Activated T-cell treated with anti-CD3 and anti-CD28 coated beads for 1 hour (primary cell): ENCODE measurements at places on chromosomes 12 and 14.

- DNase-seq: peak; percentile 7
Measured at GRCh38 chr12:31325524-31325875, 450 bp downstream of the SINHCAF start.

- DNase-seq: no peak
Measured at GRCh38 chr12:80636832-80637231, 70.6 kb upstream of the MYF6 start.

GRCh38 chr12:119201789-119202543 is 23.2 kb downstream of the HSPB8 start:
- no peak for DNase-seq

DNA sequence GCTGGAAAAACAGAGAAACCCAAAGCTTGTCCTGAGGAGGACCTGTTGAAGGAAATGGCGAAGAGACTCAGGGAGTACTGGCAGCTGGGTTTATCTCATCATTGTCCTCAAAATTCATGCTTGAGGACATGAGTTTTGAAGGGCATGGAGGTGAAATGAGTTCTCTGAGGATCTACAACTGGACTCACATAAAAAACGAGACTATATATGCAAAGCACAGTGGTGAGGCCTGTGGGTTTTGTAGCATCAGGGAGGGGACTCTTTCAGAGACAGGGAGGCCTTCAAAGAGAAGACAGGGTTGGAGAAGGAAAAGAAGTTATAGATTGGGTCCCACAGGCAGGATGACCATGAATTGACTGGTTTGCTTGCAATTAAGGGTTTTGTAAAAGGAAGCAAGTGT is 71.3 kb upstream of the SCN8A start:
- DNase-seq: no peak

DNA sequence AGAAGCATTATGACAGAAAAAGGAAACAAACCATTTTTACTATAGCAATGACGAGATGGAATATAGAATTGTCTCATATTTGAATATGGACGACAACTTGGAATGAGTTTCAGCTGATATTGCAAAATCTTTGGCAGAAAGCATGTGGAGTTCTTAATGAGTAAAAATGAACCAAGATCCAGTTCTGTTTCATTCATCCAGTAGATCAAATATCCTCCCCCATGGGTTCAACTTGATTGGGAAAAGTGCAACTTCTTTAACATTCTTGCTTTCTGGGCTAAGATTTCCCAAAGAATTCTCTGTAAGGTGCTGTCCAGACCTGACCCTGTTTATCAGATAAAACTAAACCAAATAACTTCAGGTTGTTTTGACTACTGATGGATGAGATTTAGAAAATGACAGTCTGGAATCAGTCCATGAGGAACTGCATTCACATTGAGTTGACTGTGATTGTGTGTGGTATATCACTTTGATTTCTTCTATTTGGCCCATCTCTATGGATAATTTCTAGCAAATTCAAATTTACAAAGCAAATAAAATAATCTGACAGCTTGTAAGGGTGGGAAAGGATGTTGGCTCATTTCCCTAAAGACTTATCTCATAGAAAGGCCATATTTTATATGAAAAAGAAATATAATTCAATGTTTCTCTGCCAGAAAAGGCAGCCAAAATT is 267.4 kb downstream of the ADAMTS20 start:
- no peak for DNase-seq

DNA sequence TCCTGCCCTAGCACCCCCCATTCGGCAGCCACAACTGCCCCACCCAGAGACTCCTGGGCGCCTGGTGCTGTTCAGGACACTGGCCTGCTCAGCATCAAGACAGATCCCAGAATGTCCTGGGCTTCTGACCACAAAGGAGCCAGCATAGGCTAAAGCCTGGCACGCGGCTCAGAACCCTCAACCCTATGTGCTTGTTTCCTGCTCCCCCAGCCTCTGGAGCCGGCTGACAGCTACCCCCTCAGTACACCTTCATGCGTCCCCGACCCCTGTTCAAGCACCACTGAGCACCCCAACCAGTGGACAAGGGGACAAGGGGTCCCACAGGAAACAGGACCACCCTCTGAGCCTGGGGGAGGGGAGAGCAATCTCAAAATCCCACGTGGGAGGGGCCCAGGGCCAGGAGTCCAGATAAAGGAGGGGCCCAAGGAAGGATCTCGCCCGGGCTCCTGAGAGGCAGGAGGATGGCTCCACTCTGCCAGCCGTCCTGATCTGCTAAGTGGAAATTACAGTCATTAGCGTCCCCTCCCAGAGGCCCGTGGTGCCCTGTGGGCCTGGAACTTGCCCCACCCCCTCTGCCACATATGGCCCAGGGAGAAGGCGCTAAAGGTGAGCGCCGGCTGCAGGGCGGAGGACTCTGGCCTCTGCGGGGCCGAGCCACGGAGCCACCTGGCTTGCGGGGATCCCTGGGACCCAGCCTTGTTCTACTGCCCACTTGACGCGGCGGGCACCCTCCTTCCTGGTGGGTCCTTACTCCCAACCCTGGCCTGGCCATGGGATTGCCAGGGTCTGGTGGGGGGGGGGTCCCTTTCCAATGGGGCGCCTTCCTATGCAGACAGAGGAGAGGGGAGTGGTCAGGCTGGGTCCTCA is 27.2 kb upstream of the GPR132 start:
- DNase-seq: no peak

DNA sequence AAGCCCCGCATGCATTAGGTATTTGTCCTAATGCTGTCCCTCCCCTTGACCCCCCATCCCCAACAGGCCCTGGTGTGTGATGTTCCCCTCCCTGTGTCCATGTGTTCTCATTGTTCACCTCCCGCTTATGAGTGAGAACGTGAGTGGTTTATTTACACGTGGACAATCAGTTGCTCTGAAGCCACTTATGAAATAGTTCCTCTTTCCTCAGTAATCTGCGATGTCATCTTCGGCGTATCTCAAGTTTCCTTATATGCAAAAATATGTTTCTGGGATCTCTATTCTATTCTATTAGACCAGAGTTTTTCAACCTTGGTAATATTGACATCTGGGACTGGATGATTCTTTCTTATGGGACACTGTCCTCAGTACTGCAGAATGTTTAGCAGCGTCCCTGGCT is 56.0 kb upstream of the DCD start:
- no peak for DNase-seq

DNA sequence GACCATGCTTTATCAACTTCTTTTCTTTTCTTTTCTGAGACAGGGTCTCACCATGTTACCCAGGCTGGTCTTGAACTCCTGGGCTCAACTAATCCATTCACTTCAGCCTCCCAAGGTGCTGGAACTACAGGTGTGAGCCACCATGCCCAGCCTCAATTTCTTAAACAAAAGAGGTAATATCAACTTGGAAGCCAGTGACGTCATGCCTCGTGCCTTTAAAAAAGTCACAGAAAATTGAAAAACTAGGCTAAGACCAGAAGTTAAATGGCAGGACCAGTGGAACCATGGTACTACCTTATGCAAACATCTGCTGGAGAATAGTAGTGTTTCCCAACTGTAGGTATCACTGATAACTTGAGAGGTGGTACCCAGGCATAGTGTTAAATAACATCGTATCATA is 103.3 kb downstream of the KSR2 start:
- DNase-seq: no peak

DNA sequence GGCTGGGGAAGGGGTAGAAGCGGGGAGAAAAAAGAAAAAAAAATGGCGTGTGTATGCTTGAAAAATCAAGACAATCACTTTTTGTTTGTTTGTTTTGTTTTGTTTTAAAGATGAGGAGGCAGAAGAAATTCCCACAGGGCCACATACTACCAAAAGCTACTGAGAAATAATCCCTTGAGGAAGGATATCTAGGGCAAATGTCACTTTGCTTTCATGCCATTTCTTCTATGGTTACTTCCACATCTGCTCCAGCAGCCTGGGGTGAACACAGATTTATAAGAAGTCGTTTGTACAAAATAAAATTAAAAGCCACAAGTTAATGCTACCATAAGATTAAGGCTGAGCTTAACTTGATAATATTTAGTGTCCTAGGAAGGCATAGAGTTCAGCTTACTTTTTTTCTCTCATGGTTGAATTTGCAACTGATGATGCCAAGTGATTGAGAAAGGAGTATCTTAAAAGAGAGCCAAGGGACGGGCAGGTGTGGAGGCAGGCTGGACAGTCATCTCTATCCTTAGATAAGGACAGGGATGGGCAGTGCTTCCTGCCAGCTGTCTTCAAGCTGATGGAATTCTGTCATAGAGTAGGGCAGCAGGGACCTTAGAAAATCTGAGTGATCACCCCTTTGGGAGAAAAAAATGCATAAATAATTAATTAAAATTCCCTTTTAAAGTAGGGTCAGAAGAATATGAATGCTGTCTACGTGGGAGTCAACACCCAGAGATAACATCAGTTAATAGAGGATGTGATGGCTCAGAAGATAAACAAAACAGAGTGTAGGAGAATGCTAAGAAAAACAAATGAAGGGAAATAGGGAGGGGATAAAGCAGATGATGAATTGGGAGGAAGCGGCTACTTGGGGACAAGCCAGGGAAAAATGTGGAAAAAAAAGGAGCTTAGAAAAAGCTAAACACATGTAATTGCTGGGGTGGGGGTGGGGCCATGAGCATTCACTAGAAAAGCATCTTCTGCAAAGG is 57.1 kb downstream of the DYRK2 start:
- no peak for DNase-seq

GRCh38 chr14:103199124-103199523 is 75.9 kb downstream of the TNFAIP2 start:
- DNase-seq: no peak

DNA sequence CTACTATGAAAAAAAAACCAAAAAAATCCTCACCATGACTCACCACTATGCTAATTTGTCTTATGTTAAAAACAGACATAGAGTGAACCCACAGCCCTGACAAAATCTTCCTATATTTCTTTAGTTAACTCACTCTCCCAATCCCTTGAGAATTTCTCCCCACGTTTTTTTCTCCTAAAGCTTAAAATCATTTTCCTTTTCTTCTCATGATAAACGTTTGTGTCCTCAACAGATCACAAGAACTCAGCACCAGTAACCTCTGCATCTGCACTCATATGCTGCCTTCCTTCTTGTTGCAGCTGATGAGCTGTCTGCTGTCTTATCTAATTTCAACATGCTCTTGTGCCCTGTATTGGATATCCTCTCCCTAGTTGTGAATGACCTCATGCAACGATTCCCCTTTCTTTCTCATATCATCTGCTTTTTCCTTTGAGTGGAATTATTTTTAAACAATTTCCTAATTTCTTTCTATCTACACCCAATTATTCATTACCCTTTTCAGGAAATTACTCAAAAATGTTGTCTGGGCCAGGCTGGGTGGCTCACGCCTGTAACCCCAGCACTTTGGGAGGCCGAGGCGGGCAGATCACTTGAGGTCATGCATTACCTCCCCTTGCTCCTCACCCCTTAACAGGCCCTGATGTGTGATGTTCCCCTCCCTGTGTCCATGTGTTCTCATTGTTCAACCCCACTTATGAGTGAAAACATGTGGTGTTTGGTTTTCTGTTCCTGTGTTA is 427.5 kb upstream of the MGAT4C start:
- no peak for DNase-seq

DNA sequence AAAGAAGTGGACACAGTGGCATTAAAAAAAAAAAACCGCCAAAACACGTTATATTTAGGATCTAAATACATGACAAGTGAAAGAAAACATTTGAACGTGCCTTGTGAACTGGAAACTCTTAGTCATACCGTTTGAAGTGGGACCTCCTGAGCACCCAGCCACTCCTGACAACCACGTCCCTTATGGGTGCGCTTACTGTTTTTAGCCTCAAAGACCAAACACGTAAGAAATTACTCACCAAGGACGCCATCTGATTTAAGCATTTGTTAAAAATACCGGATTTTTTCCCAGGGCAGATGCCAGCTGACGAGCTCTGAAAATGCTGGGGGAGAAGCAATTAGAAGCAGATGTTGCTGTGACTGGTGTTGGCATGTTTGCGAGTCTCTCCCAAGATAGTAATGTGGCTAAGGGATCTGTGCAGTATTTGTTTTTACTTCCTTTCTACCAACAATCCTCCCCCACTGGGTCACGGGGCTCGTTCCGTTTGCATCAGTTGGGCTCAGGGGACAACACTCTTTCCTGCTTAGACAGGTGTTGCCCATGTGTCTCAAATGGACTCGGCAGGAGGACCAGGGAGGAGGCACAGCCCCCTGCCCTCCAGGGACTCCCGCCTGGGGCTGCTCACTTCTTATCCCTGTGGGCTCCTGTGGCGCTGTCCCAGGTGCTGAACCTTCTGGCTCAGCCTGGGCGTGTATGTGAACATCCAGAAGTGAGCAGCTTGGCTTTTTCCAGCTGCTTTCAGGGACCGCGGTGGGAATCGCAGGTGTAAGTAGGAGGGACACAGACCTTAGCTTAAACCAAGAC is 101.0 kb downstream of the BEGAIN start:
- peak; percentile 51 for DNase-seq

DNA sequence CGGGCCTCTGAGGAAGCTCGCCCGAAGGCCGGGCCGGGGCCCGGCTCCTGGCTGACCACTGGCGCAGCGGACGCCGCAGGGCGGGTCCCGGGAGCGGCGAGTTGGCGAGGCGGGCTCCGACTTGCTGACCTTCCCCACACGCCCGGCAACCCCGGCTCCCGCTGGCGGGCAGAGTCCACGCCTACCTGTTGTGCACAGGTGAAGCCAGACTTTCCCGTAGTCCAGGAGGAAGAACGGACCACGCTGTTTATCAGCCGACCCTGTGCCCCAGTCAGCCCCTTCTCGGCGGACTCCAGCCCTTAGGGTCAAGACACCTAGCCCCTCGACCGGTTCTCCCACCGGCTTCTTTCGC is 407 bp downstream of the HEATR5A start:
- DNase-seq: peak; percentile 3

GRCh38 chr12:2615665-2616402 is 178.9 kb upstream of the FKBP4 start:
- DNase-seq: no peak

- DNase-seq: no peak
Measured at GRCh38 chr12:40158592-40159111, 52.8 kb upstream of the SLC2A13 start.

GRCh38 chr12:47949441-47950341 is 13.7 kb upstream of the TMEM106C start:
- peak; percentile 46 for DNase-seq

DNA sequence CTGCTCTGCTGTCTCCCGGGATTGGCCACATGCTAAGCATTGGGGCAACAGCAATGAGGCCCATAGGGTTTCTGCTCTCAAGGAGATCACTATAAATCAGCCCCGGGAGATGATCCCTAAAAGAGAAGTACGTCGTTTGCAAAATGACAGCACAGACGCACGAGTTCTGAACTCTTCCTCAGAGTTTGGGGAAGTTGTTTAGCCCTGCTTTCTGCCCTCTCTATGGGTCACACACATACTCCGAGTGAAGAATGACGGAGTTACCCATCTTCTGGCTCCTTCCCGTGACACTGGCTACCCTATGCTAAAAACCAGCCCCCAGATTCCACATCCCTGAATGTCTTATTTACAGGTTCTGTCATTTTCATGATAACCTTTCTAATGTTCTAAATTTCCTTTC is 258.0 kb upstream of the PLEKHG7 start:
- DNase-seq: no peak
